ENCODE measurements at places on chromosomes 12 and 14. TPM values are rescaled to one million over a fixed set of nuclear protein-coding genes. Genes with fewer than 3 reads are reported as not detected.

- no peaks in the 10 kb centered on the region for H3K27me3 ChIP-seq
- H3K27ac ChIP-seq = no peak overlapping the region
- no peaks in the 10 kb centered on the region for H3K4me1 ChIP-seq
- peak; percentile 41 for DNase-seq
- no peak overlapping the region for H3K4me3 ChIP-seq
- no peaks in the 10 kb centered on the region for H3K36me3 ChIP-seq
Measured at GRCh38 chr14:20711261-20711660, 22.7 kb downstream of the ANG start.

GRCh38 chr14:104794631-104794992, 936 bp downstream of the AKT1 start:
- H3K36me3 ChIP-seq = peaks cover 21% of the 10 kb centered on the region
- DNase-seq = no peak
- H3K27ac ChIP-seq = peak overlapping the region; percentile 55
- H3K4me1 ChIP-seq = peaks cover 17% of the 10 kb centered on the region

The EML1 gene
- 31.8 TPM for total RNA-seq

DNA sequence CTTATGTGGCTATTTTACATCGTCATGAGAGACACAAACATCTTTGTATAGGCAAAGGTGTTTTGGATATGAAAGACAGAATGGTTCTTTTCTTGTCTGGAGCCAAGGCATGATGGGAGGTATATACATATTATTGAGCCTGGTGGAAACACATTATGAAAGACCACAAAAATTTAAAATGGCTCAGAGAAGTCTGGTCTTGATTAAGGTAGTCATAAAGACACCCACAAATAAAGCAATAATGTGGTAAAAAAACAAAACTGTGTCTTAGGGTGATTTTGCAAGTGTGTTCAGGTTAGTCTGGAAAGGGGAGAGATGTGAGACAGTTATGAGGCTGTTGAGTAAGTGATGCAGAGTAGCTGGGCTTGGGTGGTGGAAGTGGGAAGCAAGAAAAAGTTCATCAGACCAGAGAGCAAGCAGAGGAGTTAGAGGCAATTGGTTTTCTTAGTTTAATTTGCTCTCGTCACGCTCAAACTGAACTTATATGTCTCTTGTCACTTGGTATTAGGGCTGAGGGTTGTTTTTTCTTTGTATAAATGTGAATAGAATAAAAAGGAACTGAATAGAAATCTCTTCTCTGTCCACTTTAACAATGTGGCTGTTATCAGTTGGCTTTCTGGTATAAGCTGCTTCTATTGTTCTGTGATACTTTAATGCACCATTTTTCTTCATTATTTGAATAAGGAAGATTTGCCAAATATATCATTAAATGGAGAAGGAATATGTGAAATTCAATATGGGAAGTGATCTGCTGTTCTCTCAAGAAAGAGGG, 115.0 kb downstream of the AKAP6 start:
- peaks cover 10% of the 10 kb centered on the region for H3K4me1 ChIP-seq
- no peaks in the 10 kb centered on the region for H3K36me3 ChIP-seq
- no peak for DNase-seq
- H3K27me3 ChIP-seq = no peaks in the 10 kb centered on the region

DNA sequence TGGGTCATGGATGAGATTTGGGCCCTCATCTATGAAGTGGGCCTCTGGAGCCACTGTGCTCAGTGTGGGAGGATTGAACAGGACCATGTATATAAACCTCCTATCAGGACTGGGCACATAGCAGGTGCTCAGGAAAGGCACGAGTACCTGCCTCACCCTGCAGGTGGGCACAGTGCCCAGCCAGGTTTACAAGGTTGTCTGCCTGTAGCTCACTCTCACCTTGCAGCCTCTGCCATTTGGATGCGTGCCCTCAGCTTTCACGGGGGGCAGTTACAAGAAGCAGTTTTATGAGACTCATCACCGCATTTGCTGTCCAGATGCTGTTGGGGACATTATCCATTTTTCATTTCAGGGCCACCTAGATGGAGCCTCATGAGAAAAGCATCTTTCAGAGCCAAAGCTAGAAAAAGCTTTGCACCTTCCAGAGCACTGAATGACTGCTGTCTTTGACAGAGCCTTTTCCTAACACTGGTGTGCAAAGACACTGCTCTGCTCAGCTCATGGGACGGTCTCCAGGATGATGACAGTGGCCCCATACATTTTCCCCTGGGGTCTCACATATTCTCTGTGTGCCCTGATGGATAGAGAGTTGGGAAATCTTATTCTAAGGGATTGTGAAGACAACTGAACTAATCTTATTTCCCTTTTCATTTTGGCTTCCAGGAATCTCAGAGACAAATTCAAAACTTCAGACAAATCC, 327.5 kb upstream of the RTL1 start:
- H3K27me3 ChIP-seq = no peaks in the 10 kb centered on the region
- no peak overlapping the region for H3K4me3 ChIP-seq
- H3K27ac ChIP-seq = no peak overlapping the region
- DNase-seq = no peak

The B4GALNT1 gene
- 0.51 TPM for total RNA-seq

The ANKRD33 gene
- total RNA-seq = 0.21 TPM

DNA sequence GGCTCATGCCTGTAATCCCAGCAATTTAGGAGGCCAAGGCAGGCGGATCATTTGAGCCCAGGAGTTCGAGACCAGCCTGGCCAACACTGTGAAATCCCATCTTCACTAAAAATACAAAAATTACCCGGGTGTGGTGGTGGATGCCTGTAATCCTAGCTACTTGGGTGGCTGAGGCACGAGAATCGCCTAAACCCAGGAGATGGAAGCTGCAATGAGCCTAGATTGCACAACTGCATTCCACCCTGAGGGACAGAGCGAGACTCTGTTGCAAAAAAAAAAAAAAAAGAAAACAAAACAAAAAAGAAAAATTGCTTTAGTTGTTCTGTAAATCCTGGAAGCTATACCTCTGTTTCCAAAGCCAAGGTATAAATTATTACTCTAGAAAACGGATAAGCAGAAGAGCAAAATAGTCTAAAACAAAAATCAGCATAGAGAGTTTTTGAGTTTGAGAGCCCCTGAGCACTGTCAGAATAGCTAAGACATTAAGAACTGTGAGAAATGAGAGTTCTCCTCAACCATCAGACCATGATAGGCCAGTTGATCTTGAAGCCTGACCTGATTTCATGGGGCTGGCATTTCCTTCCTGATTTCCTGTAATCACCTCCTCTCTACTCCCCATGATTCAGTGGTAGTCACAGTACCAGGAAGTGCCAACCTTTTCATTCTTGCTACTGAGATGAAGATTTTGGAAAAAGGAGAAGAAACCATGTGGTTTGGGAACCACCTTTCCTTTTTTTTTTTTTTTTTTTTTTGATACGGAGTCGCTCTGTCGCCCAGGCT, 31.7 kb downstream of the ATP2A2 start:
- H3K27ac ChIP-seq = no peak overlapping the region
- H3K4me3 ChIP-seq = no peak overlapping the region
- H3K27me3 ChIP-seq = no peaks in the 10 kb centered on the region
- no peaks in the 10 kb centered on the region for H3K4me1 ChIP-seq
- H3K36me3 ChIP-seq = peaks cover 9% of the 10 kb centered on the region

The PTGDR gene
- 1.7 TPM for total RNA-seq

- H3K27ac ChIP-seq = no peak overlapping the region
- H3K27me3 ChIP-seq = no peaks in the 10 kb centered on the region
- DNase-seq = no peak
- H3K4me3 ChIP-seq = no peak overlapping the region
- H3K4me1 ChIP-seq = no peaks in the 10 kb centered on the region
- no peaks in the 10 kb centered on the region for H3K36me3 ChIP-seq
Measured at GRCh38 chr14:26846388-26846787, 248.6 kb upstream of the NOVA1 start.
